ENCODE measurements at places on chromosomes 7 and 10.

DNA sequence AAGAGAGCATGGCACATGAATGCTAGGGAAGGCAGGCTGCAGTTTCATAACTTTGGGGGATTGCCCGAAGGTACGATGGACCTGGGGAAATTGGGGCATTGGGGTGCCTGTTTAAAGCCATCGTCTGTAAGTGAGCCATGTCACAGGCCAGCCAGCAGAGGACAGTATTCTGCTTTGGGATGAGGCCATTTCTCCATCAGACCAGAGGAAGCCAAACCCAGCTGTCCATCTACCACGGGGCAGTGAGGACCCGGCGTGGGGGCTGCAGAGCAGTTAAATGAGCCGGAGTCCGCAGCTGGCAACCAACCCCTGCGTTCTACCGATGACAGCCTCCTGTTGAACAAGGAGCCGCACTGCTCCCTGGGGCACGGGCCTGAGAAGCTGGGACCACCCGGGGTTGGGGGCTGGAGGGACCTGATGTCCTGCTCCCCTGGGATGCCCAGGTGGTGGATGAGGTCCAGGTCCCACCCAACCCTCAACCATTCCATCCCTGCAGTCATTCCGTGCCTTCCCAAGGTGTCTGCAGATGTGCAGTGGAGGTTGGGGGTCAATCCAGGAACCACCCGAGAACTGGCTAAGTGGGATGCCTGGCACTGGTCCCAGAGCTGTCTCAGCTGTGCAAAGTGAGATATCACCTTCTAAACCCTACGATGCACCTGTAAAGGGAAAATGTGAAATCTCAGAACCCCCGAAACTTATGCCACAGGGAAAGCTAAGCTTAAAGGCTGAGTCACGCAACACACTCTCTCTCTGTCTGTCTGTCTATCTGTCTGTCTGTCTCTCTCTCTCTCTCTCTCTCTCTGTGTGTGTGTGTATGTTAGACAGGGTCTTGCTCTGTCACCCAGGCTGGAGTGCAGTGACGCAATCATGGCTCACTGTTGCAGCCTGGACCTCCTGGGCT is 12.1 kb upstream of the RHBDD2 start:
- DNase-seq = peak; percentile 74

- DNase-seq = no peak
Observed at GRCh38 chr7:12961910-12962480, 274.6 kb downstream of the ARL4A start.

GRCh38 chr7:23058408-23059096 is 44.6 kb upstream of the HYCC1 start:
- DNase-seq = no peak

DNA sequence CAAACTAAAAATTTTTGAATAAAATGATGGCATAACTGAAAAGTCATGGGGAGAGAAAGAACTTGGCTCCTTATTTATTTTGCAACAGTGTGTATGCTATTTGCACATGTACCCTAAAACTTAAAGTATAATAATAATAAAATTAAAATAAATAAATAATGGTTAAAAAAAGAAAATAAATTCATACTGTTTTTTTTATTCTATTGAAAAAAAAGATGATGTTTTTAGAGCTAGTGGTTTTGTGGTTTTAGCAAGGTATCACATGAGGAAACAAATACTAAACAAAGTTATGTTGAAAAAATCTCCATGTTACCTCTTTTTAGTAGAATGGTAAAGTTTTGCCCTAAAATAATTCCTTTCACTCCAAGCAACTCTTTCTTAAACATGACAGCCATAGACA is 26.2 kb downstream of the TMEM168 start:
- DNase-seq = no peak

- no peak for DNase-seq
Observed at GRCh38 chr7:114865564-114865963, 56.3 kb upstream of the MDFIC start.

- no peak for DNase-seq
Observed at GRCh38 chr7:139783647-139784385, 6.0 kb upstream of the HIPK2 start.

DNA sequence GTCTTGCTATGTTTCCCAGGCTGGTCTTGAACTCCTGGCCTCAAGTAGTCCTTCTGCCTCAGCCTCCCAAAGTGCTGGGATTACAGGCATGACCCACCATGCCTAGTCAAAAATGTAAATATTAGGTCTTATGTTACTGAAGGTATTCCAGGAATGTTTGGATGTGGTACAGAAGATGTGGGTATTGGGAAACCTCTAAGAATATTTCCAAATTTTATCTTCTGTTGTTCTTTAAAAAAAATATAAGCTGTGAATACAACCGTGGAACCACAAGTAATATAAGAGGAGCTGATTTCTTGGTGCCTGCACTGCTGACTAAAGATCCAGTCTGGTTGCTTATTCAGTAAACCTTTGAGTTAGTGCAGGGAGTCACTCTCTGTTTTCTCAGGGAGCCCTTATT is 178.3 kb downstream of the AUTS2 start:
- no peak for DNase-seq

GRCh38 chr7:5699467-5700384 is 81.7 kb downstream of the RNF216 start:
- no peak for DNase-seq

- DNase-seq = no peak
Observed at GRCh38 chr10:103696411-103697145, 158.8 kb downstream of the SH3PXD2A start.

GRCh38 chr7:2157473-2158279 is 75.1 kb downstream of the MAD1L1 start:
- no peak for DNase-seq

DNA sequence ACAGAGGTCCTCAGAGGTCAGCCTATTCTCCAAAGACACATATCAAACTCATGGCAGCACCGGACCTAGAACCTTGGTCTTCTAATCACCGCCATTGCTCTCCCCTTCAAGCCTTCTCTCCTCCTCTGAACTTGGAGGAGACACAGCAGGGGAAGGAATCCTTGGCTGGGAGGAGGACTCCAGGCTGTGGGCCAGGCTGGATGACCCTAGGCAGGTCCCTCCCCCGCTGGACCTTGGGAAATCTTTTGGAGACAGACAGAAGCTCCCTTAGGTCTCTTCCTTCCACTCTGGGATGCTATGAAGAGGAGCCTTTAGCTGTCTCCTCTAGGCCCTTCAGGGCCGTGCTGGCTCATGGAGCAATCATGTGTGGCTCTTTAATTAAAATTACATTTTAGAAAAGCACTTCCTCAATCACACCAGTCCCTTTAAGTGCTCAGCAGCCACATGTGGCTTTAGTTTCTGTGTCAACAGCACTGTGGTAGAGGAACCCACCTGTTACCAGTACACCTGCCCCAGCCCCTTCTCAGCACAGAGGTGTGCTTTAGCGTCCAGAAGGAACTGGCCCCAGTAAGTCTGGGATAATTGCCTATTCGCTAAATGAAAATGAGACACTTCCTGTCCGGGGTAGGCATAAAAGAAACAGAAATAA is 238.2 kb downstream of the CELF2 start:
- no peak for DNase-seq

- no peak for DNase-seq
Observed at GRCh38 chr10:15262036-15262713, 93.7 kb upstream of the NMT2 start.

DNA sequence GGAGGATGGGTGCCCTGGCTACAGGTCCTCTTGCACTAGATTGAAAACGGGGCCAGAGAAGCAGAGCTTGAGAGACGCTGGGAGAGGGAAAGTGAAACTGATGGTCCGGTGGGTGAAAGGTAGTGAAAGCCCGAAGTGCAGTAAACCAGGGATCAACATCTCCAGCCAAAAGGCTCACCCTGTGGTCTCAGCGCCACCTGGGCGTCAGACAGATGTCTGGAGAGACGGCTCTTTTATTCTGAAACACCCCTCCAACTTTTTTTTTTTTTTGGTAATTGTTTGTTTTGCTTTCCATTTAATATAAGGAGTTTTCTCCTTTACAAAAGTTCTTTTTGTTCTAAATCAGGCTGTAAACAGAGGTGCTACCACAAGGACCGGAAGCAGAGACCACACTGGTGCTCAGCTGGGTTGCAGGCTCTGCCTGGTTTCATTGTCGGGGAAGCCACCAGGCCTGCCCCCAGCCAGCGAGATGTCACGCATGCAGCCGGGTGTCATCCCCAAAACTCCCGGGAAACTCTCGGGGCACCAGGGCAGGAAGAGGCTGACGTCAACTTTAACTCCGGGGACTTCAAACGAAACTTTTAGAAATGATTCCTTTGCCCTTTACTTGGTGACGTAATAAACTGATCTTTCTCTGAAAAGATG is 11.2 kb downstream of the IL2RA start:
- no peak for DNase-seq

- DNase-seq = no peak
Observed at GRCh38 chr7:127938588-127938987, 92.6 kb downstream of the LRRC4 start.

Data from suprapubic skin (tissue), 4 donors.